Stimulated activated CD4-positive, alpha-beta T cell treated with anti-CD3 and anti-CD28 coated beads, Interleukin-1b, Interleukin-23, amount 100 ng/mL, for 4 hours (primary cell): ENCODE measurements at places on chromosomes 7 and 10.
A peak's percentile ranks its signal among the peaks of the same experiment; 100 is the strongest.

GRCh38 chr7:151382079-151382885, 27.6 kb downstream of the WDR86 start:
- no peak for DNase-seq

- no peak for DNase-seq
Observed at GRCh38 chr7:30863706-30864035, 48.0 kb upstream of the AQP1 start.

- no peak for DNase-seq
Observed at GRCh38 chr10:472241-472910, 217.1 kb downstream of the DIP2C start.

GRCh38 chr7:53500076-53500475, 464.6 kb downstream of the POM121L12 start:
- no peak for DNase-seq

DNA sequence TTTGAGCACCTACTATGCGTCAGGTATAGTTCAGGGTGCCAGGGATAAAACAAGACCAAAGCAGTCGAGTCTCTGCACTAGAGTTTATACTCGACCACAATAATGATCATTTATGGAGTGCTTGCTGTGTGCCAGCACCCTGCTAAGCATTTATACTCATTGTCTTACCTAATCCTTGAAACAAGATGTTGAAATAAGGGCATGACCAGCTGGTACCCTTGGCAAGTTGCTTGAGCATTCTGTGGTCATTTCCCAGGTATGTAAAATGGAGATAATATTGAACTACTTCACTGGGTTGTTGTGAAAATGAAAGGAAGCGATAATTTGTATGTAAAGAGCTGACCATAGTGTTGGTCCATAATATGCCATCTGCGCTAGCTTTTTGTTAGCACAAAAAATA, 185.4 kb downstream of the CYP26A1 start:
- DNase-seq: no peak

DNA sequence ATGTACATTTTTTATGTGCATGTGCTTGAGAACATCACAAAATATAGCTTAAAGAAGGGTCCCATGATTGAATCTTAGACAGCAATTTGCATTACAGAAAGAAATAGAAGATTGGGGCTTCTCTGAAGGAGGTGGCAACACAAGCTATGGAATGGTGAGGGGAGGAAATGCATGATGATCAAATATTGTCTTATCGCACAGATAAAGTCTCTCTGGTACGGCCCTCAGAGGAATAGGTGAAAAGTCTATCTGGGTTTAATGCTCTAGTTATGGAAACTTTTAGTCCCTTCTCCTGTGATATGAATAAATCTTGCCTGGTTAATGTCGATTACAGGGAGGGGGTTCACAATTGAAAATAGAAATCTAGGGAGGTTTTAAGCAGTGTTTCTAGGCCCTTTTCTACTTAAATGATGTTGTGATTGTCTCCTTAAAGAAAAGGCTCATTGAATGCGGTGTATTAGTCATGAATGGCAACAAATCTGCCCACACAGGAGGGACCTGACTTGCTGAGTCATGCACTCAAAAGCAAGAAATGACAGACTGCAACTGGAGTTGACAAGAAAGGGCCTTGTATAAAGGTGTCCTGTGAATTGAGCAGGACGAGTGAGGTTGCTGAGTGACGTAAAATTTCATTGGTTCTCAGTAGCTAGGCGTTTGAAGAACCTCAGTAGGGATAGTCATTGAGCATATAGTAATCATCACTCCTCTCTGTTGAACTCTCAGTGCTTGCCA, 133.4 kb upstream of the CSTF2T start:
- DNase-seq: no peak

DNA sequence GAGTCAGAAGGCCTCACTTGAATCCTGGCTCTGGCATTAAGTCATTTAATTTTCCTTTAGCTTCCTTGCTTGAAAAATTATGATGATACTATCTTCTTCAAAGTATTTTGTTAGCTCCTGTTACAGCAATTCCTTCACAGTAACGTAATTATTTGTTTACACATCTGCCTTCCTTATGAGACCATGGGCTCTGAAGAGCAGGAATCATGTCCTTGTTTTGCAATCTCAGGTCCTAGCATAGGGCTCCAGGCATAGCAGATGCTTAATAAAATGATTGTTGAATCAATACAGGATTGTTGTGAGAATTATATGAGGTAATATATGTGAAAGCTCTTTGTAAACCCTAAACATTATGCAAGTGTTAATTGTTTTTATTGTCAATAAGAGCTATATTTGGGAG, 25.5 kb downstream of the KLHDC10 start:
- DNase-seq: no peak

- DNase-seq: peak; percentile 73
Observed at GRCh38 chr7:101542527-101543241, 86.4 kb downstream of the MYL10 start.

DNA sequence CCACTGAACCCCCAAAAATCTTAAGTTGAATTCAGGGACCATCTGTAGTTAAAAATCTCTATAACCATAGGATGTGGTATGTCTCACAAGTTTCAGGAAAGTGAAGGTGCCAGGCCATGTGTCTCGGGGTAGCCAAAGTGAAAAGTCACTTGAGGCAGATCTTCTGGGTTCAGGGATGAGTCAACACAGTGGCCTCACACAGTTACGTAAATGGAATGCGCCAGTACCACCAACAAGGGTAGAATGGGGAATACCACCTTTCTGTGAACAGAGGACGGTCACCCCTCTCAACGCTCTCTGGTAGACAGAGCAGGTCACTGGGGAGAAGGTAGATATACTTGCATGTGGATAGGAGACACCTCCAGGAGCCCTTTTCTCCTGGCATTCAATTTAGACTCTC, 71.4 kb downstream of the ELMO1 start:
- no peak for DNase-seq

GRCh38 chr10:110533149-110533548, 34.3 kb upstream of the SMC3 start:
- DNase-seq: no peak

DNA sequence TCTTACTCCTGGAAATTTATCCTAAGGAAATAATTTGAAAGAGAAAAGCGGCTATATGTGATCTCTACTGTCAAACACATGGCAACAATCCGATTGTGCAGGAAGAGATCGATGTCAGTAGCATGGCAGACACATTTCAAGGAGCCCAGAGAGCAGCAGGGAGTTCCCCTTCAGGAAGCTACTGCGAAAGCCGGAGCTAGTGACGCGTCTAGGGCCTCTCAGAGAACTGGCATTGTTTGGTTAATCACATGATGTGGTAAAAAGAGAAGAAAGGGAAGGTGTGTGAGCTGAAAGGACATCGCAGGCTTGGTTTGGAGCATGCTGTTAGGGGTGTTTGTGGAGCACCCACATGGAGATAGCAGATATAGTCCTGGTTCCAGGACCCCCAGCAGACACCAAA, 74.9 kb downstream of the BEND7 start:
- DNase-seq: no peak
